Small intestine (tissue), 16 donors: ENCODE measurements at places on chromosomes 13 and 19. TPM values are rescaled to one million over a fixed set of nuclear protein-coding genes. Genes with fewer than 3 reads are reported as not detected.

DNA sequence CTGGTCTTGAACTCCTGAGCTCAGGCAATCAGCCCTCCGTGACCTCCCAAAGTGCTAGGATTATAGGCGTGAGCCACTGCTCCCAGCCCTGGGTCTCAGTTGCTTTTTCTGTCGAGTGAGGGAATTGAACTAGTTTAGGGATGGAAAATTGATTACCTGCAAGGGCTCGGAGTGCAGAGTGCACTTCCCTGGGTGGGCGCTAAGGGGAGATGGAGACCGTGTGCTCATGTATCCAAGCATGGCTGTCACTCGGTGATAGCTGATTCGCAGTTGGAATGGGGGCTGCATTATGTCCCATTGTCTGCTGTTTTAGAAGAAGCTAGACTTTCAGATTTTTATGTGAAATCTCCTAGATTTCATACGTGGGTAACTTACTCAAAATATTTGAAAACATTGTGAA is 139.9 kb upstream of the RFC3 start:
- DNase-seq, result no peak

The ACP7 gene
- 0.01 TPM for polyA plus RNA-seq

DNA sequence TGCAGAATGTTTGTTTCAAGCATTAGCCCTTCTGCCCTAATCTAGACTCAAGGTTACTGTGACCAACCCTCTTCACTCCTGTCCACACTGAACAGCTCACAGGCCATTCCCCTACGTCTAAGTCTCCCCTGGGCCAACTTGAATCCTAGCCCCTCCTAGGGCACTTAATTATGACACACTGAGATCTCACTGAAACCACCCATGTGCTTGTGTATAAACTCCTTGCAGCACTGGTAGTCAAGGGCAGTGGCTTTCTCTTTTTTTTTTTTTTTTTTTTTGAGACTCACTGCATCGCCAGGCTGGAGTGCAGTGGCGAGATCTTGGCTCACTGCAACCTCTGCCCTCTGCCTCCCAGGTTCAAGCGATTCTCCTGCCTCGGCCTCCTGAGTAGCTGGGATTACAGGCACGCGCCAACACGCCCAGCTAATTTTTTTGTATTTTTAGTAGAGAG is 1.9 kb upstream of the AKT2 start:
- no peak for DNase-seq

The PTGER1 gene
- not detected for polyA plus RNA-seq

The ZNF880 gene
- polyA plus RNA-seq, result 18.8 TPM

- DNase-seq, result no peak
Measured at GRCh38 chr13:27131906-27132305, 39.7 kb downstream of the USP12 start.

GRCh38 chr13:29490561-29490885 is 105.0 kb downstream of the SLC7A1 start:
- DNase-seq, result no peak

GRCh38 chr13:41232578-41233480 is 30.5 kb downstream of the MTRF1 start:
- DNase-seq, result no peak

DNA sequence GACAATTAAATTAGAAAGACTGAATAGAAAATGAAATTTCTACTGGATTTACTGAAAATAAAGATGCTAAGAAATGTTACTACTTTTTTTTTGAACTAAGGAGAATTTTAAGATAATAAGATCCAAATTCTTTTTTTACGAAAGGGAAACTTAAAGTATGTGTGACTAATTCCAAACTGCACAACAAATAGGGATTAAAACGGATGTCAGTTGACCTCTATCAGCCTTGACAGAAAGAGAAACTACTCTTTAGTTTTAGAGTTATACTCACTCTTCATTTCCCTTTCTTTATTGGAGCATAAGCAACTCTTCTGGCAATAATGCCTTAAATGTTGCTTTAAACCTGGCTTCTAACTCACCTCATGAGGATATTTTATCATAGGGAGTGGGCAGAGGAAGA is 273.8 kb downstream of the SLITRK6 start:
- DNase-seq, result no peak

The SIGLEC11 gene
- 0.45 TPM for polyA plus RNA-seq
